Left cardiac atrium (tissue), 4 donors: ENCODE measurements at places on chromosomes 5 and 9.

DNA sequence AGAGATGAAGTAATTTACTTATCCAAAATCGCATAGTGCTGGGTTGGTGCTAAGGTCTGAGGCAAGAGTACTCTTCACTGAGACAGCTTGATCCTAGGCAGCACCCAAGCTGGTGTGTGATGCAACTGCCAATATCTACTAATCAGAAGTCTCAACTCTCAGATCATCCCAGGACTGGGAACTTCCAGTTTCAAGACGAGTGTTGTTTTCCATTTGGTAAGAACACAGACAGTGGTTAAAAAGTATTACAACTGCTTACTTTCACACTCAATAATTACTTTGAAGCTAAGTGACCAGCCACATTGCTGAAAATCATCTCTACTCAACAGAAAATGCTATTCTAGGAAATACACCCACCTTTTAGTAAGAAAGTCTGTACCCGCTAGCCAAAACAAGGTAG lies 45.3 kb downstream of the FBXW11 start:
- no peak for DNase-seq

- DNase-seq = no peak
These were observed 141.4 kb downstream of the PLK2 start for GRCh38 chr5:58318468-58318867.

GRCh38 chr5:1058083-1058945 lies 49.7 kb downstream of the NKD2 start:
- no peak for DNase-seq

- no peak for DNase-seq
These were observed 484 bp downstream of the GFM2 start for GRCh38 chr5:74766418-74766848.

GRCh38 chr9:104606152-104606551 lies 725 bp upstream of the OR13C2 start:
- no peak for DNase-seq

DNA sequence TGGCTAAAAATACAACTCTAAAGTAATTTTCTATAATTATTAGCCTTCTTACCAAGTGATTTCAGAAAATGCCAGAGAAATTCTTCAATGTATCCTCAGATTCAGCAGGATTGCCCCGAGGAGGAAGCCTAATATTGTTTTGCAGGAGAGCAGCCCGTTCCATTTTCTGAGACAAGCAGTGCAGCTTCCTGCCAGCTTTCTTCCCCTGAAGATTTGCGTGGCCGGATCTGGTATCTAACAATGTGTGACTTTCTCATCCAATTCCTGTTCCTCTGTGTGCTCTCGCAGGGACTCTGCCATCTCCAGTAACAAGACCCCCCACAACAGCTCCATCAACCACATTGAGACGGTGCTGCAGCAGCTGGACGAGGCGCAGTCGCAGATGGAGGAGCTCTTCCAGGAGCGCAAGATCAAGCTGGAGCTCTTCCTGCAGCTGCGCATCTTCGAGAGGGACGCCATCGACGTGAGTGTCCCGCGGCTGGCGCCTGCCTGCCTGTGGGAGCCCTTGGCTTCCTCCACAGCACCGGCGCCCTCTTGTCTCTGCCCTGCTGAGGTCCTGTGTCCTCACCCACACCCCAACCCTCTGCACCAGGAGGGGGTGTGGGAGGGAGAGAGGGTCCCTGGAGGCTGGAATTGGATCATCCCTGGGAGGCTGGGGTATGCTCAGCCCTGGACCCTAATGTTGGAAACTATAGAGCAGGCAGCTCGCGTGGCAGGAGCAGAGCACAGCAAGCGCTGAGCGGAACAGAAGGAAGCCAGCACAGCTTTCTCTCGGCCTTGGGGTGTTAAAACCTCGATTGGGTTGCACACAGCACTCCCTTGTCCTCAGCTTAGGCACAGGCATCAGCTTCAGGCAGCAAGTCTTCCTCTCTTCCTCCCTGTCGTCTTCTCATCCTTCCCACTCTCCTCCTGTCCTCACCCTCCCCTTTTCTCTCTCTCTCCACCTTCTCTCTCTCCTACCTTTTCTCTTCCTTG lies 216.2 kb downstream of the TRIO start:
- DNase-seq = no peak

- DNase-seq = no peak
These were observed 232.1 kb downstream of the FBXO4 start for GRCh38 chr5:42157215-42157614.

- DNase-seq = no peak
These were observed 414.3 kb downstream of the ANXA1 start for GRCh38 chr9:73565833-73566465.

DNA sequence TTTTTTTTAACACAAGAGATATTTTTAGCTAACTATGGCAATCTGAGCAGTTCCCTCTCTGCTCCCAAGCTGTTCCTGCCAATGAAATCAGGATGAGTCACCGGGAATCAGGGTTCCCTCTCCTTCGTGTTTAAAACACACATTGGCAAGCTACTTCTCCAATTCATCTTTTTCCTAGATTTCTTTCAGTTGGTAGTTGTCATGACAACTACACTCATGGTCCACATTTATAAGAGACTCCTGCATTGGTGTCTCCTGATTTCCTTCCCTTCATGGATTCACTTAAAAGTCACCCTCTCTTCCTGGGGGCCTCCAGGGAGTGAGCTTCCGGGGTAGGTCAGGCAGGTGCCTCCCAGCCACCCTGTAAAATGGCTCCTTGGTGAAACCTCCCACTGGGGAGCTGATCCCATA lies 72.3 kb upstream of the NIPAL4 start:
- no peak for DNase-seq

DNA sequence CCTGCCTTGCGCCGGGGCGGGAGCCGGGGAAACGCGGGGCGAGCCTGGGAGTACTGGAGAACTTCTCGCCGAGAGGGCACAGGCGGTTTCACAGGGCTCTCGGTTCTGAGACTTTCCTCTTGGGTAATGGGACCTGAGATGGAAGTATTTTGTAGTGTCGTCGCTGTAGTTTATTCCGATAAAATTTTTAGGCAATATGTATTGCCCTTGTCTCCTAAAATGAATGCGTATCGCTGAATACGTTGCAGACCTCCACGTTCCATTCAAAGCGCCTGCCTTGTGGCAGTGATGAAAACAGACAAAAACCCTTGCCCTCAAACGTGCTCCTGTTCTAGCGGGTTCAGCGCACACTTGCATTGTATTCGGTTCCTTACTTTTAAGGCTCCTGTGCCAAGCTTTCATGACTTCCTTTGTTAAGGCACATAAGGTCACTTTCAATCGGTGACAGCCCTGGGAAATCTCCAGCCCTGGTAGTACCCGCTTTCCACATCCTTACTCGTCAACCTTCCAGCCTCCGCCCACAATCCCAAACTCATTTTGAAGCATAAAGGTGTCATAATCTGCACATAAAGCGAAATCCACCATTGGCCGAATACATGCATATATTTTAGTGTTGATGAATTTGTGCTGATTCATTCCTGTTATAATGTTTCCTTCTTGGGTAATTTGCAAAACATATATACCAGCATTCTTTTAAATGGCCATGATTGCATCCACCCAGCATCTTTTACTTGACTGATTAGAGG lies 694 bp downstream of the RMI1 start:
- DNase-seq = no peak

DNA sequence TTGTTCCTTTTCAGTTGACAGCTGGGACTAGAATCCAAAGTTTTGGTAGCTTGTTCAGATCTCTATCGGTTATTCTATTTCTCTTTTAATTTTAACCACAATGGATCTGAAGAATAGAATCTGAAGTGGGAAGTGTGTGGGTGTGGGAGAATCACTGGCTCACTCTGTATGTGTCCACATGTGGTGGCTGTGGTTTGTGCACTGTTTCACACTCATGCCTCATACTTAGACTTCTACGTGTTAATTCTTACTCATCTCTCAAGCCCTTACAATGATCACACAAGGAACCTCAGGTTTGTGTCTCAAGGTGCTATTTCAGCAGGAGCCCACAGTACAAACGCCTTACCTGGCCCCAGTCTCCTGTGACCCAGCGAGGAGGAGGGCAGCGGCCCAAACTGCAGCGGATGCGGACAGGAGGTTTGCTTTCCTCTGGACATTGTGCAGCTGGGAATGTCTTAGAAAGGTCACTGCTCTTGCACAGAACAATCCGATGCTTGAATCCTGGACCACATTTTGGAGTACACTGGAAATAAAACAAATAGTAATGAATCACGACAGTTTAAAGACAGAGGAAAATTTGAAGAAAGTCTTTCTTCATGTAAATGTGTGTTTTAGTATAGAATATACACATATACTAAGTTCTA lies 309.1 kb downstream of the ADAMTS6 start:
- DNase-seq = no peak

GRCh38 chr5:176733406-176734262 lies 76.7 kb upstream of the UNC5A start:
- no peak for DNase-seq

DNA sequence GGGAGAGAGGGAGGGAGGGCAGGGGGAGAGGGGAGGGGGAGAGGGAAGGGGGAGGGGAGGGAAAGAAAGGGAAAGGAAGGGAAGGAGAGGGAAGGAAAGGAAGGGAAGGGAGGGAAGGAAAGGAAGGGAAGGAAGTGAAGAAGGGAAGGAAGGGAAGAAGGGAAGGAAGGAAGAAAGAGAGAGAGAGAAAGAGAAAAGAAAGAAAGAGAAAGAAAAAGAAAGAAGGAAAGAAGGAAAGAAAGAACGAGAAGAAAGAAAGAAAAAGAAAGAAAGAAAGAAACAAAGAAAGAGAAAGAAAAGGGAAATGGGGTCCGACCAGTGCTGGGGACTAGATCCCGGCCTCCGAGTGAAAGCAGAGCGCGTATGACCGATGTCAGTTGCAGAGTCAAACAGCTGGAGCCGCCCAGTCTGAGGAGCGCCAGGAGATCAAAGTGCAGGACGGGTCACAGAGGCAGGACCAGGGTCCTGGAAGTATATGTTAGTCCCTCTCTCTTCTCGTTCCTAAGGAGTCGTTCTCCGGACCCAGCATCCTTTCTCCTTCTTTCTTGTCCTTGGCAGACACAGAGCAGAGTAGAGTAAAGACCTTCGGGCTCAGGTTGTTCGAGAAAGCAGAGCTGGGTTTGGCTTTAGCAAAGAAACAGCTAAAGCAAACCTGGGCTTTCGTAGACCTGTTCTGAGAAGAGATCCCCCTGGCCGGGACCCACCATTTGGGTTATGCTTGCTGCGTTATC lies 305.4 kb upstream of the MSX2 start:
- no peak for DNase-seq

GRCh38 chr5:114408847-114409246 lies 47.0 kb downstream of the KCNN2 start:
- DNase-seq = no peak

GRCh38 chr5:66307647-66308241 lies 163.6 kb downstream of the SREK1 start:
- no peak for DNase-seq

GRCh38 chr9:98438666-98439065 lies 183.2 kb upstream of the TBC1D2 start:
- DNase-seq = no peak

GRCh38 chr9:78325343-78325742 lies 28.4 kb downstream of the PSAT1 start:
- DNase-seq = peak; percentile 36

GRCh38 chr5:134411546-134412266 lies at the start of gene CDKN2AIPNL:
Gene CDKN2AIPNL (minus strand): TSS chr5:134411881. CDS start chr5:134411854, 27 bp downstream.
- peak; percentile 94 for DNase-seq

DNA sequence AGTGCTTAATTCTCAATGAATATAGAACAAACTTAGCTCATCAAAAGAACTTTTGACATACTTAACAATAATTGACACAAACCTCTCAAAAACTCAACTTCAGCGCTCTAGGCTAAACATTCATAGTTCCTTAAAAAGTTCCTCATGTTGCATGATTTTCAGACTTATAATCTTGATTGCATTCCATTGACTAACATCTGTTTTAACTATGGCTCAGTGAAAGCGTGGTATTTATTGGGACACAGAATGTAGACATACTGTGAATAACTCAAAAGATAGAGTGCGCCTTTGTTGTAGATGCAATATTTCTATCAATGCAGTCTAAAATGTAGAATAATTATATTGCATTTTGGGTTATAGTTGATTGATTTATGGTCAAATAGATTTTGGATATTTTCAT lies 227.1 kb upstream of the HAPLN1 start:
- DNase-seq = no peak

GRCh38 chr9:7510199-7510598 lies 289.4 kb downstream of the DMAC1 start:
- DNase-seq = no peak

DNA sequence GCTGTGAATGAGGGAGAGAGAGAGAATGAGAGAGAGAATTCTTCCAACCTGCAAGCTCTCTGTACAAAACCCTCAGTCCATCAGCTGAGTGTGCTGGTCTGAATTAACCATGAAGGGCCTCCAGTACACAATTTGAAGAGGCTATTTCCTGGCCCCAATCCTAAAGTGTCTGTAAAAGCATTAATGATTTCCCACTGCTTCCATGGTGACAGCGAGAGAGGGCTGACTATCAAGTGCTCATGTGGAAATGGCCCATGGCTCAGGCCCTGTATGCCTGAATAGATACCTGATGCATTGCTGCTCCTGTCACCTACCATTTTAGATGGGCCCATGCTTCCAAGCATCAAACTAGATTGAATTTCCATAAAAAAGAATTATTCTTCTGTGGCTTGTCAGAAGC lies 592.4 kb downstream of the KIF4B start:
- DNase-seq = no peak

DNA sequence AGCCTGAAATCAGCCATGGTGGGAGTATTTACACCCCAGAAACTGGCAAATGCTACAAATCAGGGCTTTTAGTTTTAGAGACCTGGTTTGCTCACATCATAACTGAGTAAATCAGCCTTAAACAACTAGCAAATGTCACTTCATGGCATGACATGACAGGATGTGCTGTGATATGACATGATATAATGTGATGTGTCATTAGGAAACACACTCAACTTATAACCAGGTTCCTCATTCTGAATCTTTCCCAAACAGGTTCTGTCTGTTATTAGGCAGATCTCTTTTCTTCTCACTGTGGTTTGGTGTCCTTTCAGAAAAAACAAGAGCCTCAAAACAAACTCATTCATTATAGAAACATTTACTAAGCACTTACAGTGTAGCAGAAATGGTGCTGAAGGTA lies 90.5 kb downstream of the ADAMTS12 start:
- DNase-seq = no peak

- no peak for DNase-seq
These were observed 88.7 kb downstream of the PIP5K1B start for GRCh38 chr9:68793605-68794343.

- DNase-seq = no peak
These were observed 3.3 kb upstream of the PAIP1 start for GRCh38 chr5:43560128-43560527.

GRCh38 chr5:18159331-18159730 lies 525.1 kb downstream of the TAF11L14 start:
- no peak for DNase-seq

DNA sequence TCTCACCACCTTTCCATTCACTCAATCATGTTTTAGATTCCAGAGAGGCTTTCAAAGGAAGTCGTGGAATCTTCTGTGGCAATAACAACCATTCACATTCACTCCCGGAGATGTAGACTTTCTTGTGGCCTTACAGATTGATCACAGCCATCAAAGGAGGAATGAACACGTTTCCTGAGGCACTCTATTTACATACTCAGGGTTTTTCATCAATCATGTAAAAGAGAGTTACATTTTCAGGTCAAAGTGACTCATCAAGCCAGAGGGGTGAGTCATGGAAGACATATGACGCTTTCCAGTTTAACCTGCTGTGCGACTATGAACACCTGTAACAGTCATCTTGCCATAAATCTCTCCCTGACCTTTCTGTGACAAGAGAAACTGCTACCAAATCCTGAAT lies 39.3 kb upstream of the RAD23B start:
- no peak for DNase-seq

- no peak for DNase-seq
These were observed 9.5 kb downstream of the SPRY4 start for GRCh38 chr5:142315096-142315900.

- no peak for DNase-seq
These were observed 7.5 kb upstream of the TOR2A start for GRCh38 chr9:127742435-127743088.

- DNase-seq = no peak
These were observed 351.9 kb upstream of the IRX2 start for GRCh38 chr5:3103262-3103811.
